Upper lobe of right lung (tissue), 1 donor: ENCODE measurements at places on chromosomes 12 and 14. TPM values are rescaled to one million over a fixed set of nuclear protein-coding genes. Genes with fewer than 3 reads are reported as not detected.

HNF1A gene
- not detected for total RNA-seq

ATL1 gene
- 5.9 TPM for total RNA-seq

SLC6A13 gene
- total RNA-seq, result 3.9 TPM

TMEM63C gene
- total RNA-seq, result 0.06 TPM

SLC4A8 gene
- total RNA-seq, result 2.5 TPM

CD4 gene
- total RNA-seq, result 67.6 TPM

RGS6 gene
- total RNA-seq, result 2.6 TPM

PLCZ1 gene
- not detected for total RNA-seq

RNASE7 gene
- total RNA-seq, result not detected

RIC8B gene
- total RNA-seq, result 11.6 TPM

GRCh38 chr14:68182492-68182891 is 362.9 kb downstream of the RAD51B start:
- no peaks in the 10 kb centered on the region for H3K27me3 ChIP-seq
- no peaks in the 10 kb centered on the region for H3K36me3 ChIP-seq
- DNase-seq, result no peak
- no peaks in the 10 kb centered on the region for H3K4me1 ChIP-seq
- H3K27ac ChIP-seq, result no peak overlapping the region

- no peaks in the 10 kb centered on the region for H3K36me3 ChIP-seq
- H3K27ac ChIP-seq, result peak overlapping the region; percentile 89
- H3K4me3 ChIP-seq, result peak overlapping the region; percentile 88
- H3K27me3 ChIP-seq, result no peaks in the 10 kb centered on the region
- peak; percentile 77 for DNase-seq
- H3K4me1 ChIP-seq, result peaks cover 61% of the 10 kb centered on the region
These were observed 493 bp downstream of the NUMB start for GRCh38 chr14:73457924-73458182.

DNA sequence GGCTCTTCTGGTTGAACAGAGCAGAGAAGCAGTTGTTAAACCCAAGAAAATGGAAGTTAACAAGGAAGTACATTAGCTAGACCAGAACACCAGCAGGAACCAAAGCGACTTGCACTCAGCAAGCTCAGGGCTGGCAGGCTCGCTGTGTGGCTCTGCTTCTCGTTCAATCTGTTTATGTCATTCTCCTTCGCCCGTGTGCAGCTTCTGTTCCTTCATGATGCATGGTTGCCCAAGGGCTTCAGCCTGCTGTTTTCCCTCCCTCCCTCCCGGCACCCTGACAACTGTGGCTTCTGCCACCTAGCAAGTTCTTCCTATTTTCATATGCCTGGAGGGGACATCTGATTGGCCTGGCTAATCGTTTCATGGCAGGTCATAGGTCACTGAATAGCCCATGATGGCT is 25.3 kb downstream of the PIGH start:
- DNase-seq, result peak; percentile 21
- H3K4me1 ChIP-seq, result no peaks in the 10 kb centered on the region
- H3K36me3 ChIP-seq, result no peaks in the 10 kb centered on the region

DNA sequence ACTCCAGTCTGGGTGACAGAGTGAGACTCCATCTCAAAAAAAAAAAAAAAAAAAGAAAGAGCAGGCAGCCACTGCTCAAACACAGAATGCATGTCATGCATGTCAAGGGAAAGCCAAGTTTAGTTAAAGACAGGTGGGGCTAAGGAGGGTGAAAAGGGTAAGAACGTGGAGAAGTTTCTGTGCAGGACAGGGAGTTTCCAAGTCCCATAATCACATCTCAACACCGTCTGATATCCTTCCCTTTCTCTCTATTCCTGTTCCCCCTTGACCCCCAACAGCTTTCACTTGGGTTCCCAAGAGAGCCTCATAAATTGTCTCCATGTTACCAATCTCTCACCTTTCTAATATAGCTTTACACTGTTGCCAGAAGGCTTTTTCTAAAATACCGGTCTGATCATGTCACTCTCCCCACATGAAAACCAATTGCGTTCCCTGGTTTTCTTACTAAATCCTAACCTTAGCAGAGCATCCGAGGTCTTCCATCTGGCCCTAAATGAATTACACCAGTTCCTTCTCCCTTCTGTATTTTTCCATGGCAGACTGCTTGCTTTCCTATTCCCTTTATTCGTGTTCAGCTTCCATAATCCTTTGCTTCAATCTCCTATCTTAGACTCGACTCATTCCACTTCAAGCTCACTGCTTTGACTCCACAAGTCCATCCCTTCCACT is 37.0 kb downstream of the LIMA1 start:
- peaks cover 24% of the 10 kb centered on the region for H3K4me1 ChIP-seq
- peaks cover 13% of the 10 kb centered on the region for H3K36me3 ChIP-seq
- DNase-seq, result no peak
- no peaks in the 10 kb centered on the region for H3K27me3 ChIP-seq
- H3K27ac ChIP-seq, result peak overlapping the region; percentile 47

- no peaks in the 10 kb centered on the region for H3K27me3 ChIP-seq
- H3K4me1 ChIP-seq, result peaks cover 70% of the 10 kb centered on the region
- H3K4me3 ChIP-seq, result peak overlapping the region; percentile 83
- peak overlapping the region; percentile 82 for H3K27ac ChIP-seq
These were observed 3.7 kb downstream of the ITGA5 start for GRCh38 chr12:54415221-54415929.

- H3K4me1 ChIP-seq, result no peaks in the 10 kb centered on the region
- H3K4me3 ChIP-seq, result no peak overlapping the region
- H3K27me3 ChIP-seq, result no peaks in the 10 kb centered on the region
- no peaks in the 10 kb centered on the region for H3K36me3 ChIP-seq
These were observed 14.9 kb downstream of the STXBP6 start for GRCh38 chr14:25034803-25035681.

DNA sequence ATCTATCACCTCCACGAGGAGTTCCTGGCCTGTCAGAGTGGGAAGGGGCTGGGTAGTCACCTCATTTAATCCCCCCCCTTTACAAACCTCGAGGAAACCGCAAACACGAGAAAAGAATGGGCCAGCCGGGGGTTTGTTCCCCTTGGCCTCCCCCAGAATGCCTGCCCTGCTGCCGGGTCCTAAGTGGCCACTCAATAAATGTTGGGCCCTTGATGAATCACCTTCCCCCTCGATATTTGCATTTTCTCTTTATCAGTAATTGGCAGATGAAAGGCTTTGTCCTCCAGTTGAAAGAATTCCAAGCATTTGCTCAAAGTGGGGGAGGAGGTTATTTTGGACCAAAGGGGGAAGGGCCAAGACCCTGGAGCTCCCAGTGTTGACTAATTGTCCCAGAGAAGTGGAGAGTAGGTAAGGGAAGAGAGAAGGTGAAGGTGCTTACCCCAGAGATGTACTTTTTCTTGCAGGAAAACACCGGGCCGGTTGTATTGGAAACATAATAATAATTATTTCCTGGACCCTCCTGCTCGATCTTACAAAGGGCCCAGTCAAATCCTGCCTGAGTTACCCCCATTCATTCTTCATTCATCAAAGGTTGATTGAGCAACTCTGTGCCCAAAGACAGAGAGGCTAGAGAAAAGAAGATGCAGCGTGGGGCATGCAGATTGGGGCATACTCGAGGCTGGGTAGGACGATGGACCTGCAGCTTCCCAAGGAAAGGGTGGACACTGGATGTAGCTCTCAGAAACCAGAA is 1.9 kb upstream of the KDM2B start:
- no peak for DNase-seq
- H3K4me1 ChIP-seq, result peaks cover 36% of the 10 kb centered on the region
- peak overlapping the region; percentile 87 for H3K27ac ChIP-seq
- H3K36me3 ChIP-seq, result no peaks in the 10 kb centered on the region
- no peak overlapping the region for H3K4me3 ChIP-seq
- H3K27me3 ChIP-seq, result no peaks in the 10 kb centered on the region

- no peak for DNase-seq
- peaks cover 5% of the 10 kb centered on the region for H3K36me3 ChIP-seq
- H3K27me3 ChIP-seq, result no peaks in the 10 kb centered on the region
- peak overlapping the region; percentile 90 for H3K27ac ChIP-seq
- peaks cover 68% of the 10 kb centered on the region for H3K4me1 ChIP-seq
These were observed 573 bp downstream of the ARL6IP4 start for GRCh38 chr12:122981036-122981471.

GRCh38 chr12:95830335-95831089 is 28.2 kb upstream of the SNRPF start:
- no peaks in the 10 kb centered on the region for H3K36me3 ChIP-seq
- no peak overlapping the region for H3K4me3 ChIP-seq
- no peak for DNase-seq
- no peak overlapping the region for H3K27ac ChIP-seq
- no peaks in the 10 kb centered on the region for H3K27me3 ChIP-seq

DNA sequence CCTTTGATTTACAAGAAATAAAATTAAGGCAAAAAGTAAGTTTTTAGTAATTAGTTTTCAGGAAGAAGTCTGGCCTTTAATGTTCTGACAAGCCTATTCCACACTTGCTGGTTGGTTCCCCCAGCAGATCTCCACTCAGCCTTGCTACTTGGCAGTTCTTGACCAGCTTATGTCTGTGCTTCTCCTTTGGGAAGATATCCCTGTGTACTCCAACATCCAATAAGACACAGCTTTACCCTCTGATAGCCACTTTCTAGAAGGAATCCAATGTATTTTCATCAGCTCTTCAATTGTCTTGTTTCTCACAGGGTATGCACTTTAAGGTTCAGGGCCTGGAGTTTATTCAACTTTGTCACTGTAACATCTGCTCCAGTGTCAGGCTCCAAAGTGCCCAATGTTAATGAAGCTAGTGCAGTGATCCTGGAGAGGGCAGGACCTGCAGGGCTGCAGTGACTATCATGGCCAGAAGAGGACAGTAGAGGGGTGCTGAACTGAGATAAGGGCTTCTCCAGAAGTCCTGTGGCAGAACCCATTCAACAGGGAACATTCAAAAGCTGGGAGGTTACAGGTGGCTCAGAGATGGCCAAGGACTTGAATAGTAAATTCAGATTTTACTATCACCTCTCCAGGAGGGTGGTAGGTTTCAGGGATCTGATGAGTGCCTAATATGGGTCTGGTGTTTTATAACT is 22.9 kb downstream of the JKAMP start:
- DNase-seq, result no peak
- no peak overlapping the region for H3K27ac ChIP-seq
- no peaks in the 10 kb centered on the region for H3K4me1 ChIP-seq
- H3K36me3 ChIP-seq, result peaks cover 18% of the 10 kb centered on the region
- H3K4me3 ChIP-seq, result no peak overlapping the region
- H3K27me3 ChIP-seq, result no peaks in the 10 kb centered on the region

GRCh38 chr12:109461049-109461845 is 15.9 kb downstream of the KCTD10 start:
- H3K36me3 ChIP-seq, result peaks cover 47% of the 10 kb centered on the region
- no peak overlapping the region for H3K4me3 ChIP-seq
- DNase-seq, result peak; percentile 67
- no peaks in the 10 kb centered on the region for H3K27me3 ChIP-seq

- no peak overlapping the region for H3K27ac ChIP-seq
- H3K27me3 ChIP-seq, result no peaks in the 10 kb centered on the region
- no peaks in the 10 kb centered on the region for H3K4me1 ChIP-seq
- no peak for DNase-seq
- no peaks in the 10 kb centered on the region for H3K36me3 ChIP-seq
- no peak overlapping the region for H3K4me3 ChIP-seq
These were observed 319.3 kb upstream of the SOX5 start for GRCh38 chr12:24268663-24269186.

DNA sequence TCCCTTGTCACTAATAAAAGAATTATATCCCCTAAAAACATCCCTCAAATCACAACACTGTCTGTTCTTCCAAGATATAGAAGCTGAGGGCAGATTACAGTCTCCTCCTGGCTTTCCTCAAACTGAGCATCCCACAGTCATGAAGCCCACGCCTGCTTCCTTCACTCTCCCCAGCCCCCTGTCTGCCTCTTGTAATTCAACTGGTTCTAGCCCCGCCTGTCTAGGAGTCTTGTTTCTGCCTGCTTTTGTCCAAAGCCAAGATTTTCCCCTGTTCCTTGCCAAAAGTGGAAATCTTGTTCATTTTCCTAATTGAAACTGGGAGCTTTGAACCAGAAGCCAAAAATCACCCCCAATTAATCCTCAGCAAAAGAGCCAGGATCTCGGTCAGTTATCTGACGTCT is 35.9 kb upstream of the PWP1 start:
- DNase-seq, result no peak
- no peaks in the 10 kb centered on the region for H3K36me3 ChIP-seq
- no peaks in the 10 kb centered on the region for H3K27me3 ChIP-seq
- H3K4me1 ChIP-seq, result no peaks in the 10 kb centered on the region
- no peak overlapping the region for H3K4me3 ChIP-seq
- no peak overlapping the region for H3K27ac ChIP-seq

DNA sequence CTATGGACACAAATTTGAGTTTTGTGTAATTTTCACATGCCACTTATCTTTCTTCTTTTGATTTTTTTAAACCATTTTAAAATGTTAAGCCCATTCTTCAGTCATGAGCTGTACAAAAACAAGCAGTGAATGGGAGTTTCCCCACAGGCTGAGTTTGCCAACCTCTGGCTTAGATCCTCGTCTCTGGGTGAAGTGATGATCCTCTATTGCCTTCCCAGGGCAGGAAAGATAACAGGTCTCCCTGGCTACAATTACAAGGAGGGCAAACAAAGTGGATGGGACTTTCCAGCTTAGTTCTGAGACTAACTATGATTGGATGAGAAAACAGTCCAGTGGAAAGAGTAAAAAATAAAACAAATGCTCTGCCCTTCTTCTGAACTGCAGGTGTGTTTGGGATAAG is 203.7 kb downstream of the SPTSSA start:
- DNase-seq, result no peak
- no peaks in the 10 kb centered on the region for H3K4me1 ChIP-seq
- no peak overlapping the region for H3K4me3 ChIP-seq
- no peak overlapping the region for H3K27ac ChIP-seq

DNA sequence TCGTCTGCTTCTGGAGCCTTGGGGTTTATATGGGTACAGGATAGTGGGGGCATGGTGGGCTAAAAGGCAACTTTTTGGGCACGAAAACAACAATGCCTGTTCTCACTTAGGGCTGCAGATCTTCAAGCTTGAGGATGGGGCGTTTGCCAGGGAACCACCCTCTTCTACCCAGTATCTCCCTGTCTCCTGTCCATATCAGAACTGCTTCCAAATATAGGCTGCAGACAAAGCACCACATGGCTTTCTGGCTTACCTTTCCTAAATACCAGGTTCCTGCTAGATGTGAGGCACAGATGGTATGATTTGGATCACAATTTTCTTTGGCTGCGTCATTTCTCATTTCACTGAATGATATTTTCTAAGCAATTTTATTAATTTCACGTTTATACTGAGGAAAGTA is 70.4 kb downstream of the CMAS start:
- no peaks in the 10 kb centered on the region for H3K4me1 ChIP-seq
- no peak overlapping the region for H3K4me3 ChIP-seq
- no peak for DNase-seq
- H3K36me3 ChIP-seq, result no peaks in the 10 kb centered on the region
- no peak overlapping the region for H3K27ac ChIP-seq

DNA sequence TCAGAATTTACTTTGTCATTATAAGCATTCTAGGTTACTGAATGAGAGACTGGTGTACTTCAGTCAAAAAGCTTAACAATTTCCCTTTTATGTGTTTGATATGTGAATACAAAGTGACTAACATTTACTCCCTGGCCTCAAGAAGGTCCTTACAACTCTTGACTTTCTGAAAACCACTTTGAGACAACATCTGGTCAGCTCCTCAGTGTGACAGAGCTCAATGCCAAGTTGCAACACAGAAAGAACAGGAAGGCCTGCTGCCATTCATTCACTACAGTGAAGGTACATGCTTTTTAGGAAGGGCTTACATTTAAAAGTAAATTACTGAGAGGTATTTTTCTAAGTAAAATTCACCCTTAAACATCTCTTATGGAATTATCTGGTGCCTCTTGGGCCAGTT is 2.3 kb upstream of the NAA30 start:
- no peaks in the 10 kb centered on the region for H3K36me3 ChIP-seq
- no peaks in the 10 kb centered on the region for H3K27me3 ChIP-seq
- H3K4me1 ChIP-seq, result peaks cover 12% of the 10 kb centered on the region
- H3K4me3 ChIP-seq, result no peak overlapping the region
